Ureter (tissue), 1 donor: ENCODE measurements at places on chromosomes 16 and 17. TPM values are rescaled to one million over a fixed set of nuclear protein-coding genes. Genes with fewer than 3 reads are reported as not detected.

DNA sequence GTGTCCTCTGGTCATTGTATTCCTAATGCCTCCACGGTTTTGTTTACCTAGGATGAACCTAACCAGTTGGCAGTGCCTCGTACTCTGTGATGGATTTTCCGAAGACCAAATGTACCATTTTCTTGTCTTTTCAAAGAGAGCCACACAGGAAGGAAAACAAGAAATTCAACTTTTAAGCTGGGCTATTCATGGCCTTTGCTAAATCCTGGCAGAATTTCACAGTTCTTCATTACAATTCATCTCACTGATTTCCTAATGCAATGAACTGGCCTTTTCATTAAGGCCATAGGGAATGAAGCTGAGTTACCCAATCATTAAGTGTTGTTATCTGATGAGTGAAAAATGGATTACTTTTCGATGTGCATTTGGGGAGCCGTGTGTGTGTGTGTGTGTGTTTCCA, 7.9 kb upstream of the KCNJ16 start:
- DNase-seq: no peak

The MAFG gene
- 14.1 TPM for total RNA-seq

- no peak for DNase-seq
Measured at GRCh38 chr16:9761870-9762269, 420.4 kb downstream of the GRIN2A start.

The KRTAP9-8 gene
- total RNA-seq: not detected

The KRT27 gene
- 2.0 TPM for total RNA-seq

DNA sequence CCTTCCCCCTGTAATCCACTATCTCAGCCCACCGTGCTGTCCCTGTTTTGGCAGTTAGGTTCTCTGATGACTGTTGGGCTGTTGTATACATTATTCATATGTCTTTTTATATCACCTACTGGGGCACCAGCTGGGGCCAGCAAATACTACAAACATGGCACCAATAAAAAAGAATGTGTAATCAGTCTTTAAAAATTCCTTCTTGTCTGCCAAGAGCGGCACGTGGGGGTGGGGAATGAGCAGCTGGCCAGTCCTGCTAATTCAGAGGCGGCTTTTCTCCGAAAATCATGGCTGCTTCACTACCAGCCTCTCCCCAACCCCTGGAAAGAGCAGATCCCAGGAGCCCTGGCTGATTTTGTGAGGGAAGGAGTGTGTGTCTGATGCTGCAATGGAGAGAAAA, 77.7 kb upstream of the EEF2KMT start:
- no peak for DNase-seq

DNA sequence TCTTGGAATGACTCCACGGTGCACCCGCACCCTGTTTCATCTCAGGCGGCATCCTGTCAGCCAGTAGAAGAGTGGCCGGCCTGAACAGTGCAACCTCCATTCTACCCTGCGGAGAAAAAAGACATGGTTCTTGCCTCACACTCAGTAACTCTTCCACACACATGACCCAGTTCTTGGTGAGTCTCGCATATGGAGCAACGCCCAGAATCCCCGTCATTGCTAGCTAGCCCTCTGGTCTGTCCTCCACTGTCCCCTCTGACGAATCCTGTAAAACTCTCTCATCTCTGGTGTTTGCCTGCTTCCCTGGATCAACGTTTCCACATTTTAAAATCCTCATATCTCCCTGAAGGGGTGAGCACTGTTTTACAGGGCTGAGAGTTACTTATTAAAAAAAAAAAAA, 4.2 kb upstream of the RDM1 start:
- DNase-seq: no peak

DNA sequence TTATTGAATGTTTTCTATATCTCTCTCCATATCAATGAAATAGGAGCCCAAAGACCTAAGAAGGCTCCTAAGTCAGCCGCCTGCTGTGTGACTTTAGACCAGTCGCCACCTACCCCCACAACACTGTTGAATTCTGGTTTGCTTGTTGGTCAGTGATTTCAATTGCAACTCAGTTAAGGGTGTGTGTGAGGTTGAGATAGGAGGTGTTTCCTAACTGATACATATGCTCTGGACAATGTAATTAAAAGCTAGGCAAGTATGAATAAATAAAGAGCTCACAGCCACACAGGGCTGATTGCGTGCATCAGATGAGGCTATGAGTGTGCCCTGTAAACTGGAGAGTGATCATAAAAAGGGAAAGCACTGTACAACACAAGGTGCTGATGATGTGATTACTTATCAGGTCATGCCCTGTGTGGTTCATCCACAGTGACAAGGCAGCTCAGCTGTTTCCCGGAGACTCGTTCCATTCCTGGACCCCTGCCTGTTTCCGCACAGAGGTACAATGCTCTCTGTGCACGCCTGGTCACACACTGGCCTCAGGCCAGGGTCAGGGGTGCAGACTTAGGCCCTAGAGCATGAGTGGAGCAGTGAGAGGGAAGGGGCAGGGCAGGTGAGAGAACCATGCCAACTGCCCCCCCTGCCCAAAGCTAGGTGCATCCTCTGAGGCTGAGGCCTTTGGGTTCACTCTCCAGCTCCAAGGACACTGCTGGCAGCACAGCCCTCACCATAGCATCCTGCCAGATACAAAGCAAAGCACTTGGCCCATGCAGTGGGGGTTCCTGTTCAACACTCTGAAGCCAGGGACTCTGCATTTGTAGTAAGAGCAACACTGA, 3.3 kb upstream of the KRT35 start:
- DNase-seq: no peak

- DNase-seq: no peak
Measured at GRCh38 chr17:57481910-57482391, 225.6 kb downstream of the MSI2 start.

DNA sequence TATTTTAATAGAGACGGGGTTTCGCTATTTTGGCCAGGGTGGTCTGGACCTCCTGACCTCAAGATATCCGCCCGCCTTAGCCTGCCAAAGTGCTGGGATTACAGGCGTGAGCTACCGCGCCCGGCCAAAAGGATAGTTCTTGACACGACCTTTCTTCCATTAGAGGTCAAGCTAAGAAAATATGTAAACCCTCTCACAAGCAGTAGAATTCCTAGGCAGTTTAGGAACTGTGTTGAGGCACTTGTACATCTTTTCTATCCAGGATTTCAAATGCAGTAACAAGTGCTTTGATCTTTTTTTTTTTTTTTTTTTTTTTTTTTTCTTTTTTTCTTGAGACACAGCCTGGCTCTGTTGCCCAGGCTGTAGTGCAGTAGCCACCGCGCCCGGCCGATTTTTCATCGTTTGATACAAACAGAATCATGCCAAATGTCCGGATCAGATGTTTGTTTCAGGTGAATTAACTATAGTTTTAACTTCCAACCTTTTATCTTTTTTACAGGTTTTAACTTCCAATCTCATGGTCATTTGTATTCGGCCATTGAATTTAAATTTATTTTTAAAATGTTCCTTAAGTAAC, 1.5 kb upstream of the ARL6IP1 start:
- no peak for DNase-seq

The HOXB5 gene
- total RNA-seq: 30.1 TPM
